ENCODE measurements at places on chromosomes 6 and 20. TPM values are rescaled to one million over a fixed set of nuclear protein-coding genes. Genes with fewer than 3 reads are reported as not detected.

- no peak for DNase-seq
These were observed 79.0 kb upstream of the RGS17 start for GRCh38 chr6:153210083-153210482.

DNA sequence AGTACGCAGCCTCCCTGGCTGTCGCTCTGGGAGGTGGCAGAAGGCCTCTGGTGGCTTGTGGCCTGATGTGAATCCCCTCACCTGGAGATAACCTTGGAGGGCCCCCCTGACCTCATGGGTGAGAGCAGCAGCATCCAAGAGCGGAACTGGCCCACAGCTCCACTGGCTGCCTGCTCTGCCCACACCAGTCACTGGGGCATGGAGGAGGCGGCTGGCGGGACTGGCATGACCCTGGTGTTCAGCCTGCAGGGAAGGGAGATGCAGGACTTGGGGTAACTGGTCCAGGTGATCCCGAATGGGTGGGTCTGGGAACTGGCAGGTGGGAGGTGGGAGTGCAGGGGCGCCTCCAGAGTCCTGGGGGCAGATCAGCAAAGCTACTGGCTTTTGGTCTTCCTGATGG is 10.6 kb upstream of the DSN1 start:
- no peak for DNase-seq

Gene RIMS4
- total RNA-seq: not detected

DNA sequence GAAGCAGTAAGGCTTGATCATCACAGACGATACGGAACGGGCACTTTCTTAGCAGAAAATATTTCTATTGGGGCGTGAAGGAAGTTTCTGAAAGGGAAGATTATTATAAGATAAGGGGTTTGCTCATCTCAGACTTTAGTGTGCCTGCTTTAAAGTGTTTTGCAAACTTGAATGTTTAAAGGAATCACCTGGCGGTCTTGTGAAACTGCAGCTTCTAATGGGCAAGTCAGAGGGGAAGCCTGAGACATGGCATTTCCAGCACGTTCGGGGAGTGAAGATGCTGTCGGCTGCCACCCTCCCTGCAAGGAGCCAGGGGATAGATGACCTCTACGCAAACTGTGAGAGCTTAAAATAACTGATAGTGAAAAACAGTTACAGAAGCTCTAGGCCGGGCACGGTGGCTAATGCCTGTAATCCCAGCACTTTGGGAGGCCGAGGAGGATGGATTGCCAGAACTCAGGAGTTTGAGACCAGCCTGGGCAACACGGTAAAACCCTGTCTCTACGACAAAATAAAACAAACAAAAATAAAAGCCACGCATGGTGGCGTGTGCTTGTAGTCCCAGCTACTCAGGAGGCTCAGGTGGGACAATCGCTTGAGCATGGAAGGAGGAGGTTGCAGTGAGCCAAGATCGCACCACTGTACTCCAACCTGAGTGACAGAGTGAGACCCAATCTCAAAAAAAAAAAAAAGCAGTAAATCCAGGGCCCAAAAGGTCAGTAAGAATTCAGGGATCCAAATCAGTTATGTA is 2.3 kb upstream of the KIF16B start:
- DNase-seq: no peak

- DNase-seq: peak; percentile 49
These were observed 60.3 kb downstream of the VTA1 start for GRCh38 chr6:142207265-142207877.

Gene RALY
- total RNA-seq: 149 TPM

Gene TSHZ2
- total RNA-seq: 28.9 TPM

Gene TRDN
- not detected for total RNA-seq

Gene CST7
- total RNA-seq: 81.8 TPM

- DNase-seq: no peak
These were observed 14.2 kb downstream of the KCNK5 start for GRCh38 chr6:39214846-39215639.

Gene PTK6
- 0.78 TPM for total RNA-seq

All from activated CD4-positive, alpha-beta memory T cell treated with anti-CD3 and anti-CD28 coated beads for 36 hours (primary cell).